ENCODE measurements at places on chromosomes 11 and 22.
A peak's percentile ranks its signal among the peaks of the same experiment; 100 is the strongest.

DNA sequence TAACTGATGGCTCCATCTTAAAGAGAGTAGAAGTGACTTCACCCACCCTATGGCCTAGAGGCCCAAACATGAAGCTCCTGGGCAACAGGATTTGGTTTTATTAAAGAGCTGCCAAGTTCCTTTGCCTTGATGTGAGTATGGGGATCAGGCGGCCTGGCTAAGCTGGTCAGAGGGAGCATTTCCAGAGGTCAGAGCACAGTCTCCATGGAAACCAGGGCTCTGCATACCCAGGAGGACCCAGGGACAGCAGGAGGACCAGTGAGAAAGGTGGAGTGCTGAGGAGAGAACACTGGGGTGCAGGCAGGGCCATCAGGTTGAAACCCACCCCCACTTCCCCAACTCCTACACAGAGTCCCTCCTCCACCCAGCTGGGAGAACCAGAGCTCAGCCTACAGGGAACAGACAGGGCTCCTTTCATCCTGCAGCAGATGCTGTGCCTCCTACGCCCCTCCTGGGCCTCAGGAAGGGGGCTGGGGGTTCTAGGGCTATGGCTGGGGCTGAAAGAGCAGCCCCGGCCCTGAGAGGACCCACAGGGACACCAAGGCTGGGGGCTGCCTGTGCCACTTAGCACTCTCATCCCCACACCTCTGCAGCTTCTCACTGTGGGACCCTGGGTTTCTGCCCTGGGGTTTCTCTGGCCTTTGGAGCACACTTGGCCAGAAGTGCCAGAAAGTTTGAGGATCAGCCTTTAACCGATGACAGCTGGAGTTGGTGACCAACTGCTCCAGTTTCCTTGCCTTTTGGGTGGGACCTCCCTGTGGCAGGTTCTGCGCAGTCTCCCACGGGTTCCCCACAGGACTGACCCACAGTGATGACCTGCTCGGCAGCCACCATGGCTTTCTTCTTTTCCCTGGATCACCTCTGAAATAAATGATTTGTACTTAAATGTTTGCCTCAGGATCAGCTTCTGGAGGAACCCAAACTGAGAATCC, 13.8 kb upstream of the P2RY6 start:
- DNase-seq, result no peak

GRCh38 chr22:44405661-44406060, 92.4 kb downstream of the RTL6 start:
- DNase-seq, result no peak

GRCh38 chr11:65615950-65616574, 486 bp downstream of the PCNX3 start:
- no peak for DNase-seq

DNA sequence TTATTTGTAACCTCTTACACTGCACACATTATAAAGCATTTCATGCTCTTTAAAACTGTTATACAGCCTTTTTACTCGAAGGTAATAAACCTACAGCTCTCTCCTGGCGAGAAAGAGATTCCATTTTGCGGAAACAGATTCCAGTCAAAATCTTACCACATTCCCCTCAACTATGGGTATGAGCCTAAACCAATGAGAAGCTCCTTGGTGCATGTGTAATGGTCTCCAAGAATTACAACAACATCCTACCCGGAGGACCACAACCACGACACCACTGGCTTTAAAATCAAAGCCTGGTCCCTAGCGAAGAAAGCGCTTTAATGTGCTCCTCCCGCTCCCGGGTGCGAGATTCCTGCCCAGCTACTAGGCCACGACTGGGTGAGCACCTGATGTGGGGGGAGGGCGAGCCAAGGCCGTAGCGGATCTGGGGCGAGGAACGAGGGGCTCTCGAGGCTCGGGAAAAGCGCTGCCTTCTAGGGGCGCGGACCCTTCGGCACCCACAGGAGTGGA, 821 bp downstream of the CELF1 start:
- DNase-seq, result peak; percentile 14

DNA sequence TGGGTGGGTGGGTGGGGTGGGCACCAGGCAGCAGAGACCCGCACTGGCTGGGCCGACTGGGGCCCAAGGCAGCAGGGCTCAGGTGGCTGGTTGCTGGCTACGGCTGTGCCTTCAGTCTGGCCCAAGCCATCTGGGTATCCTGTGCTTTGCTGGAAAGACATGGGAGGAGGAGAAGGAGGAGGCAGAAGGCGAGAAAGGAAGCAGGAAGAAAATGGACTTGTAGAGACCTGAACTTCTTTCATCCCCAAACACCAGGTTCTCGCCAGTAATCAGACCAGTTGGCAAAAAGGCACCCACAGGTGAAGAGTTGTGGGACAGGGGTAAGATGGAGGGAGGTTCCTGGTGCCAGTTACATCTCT, 78.8 kb downstream of the IGLL1 start:
- no peak for DNase-seq

- no peak for DNase-seq
Measured at GRCh38 chr11:86630229-86630981, 42.0 kb downstream of the ME3 start.

GRCh38 chr11:62217191-62217748, 8.8 kb downstream of the SCGB2A1 start:
- DNase-seq, result no peak

- DNase-seq, result no peak
Measured at GRCh38 chr11:29317694-29318093, 699.1 kb downstream of the KCNA4 start.

GRCh38 chr11:128695539-128696221, 1.8 kb downstream of the FLI1 start:
- no peak for DNase-seq

- no peak for DNase-seq
Measured at GRCh38 chr22:37797874-37798500, 9.7 kb upstream of the GCAT start.

DNA sequence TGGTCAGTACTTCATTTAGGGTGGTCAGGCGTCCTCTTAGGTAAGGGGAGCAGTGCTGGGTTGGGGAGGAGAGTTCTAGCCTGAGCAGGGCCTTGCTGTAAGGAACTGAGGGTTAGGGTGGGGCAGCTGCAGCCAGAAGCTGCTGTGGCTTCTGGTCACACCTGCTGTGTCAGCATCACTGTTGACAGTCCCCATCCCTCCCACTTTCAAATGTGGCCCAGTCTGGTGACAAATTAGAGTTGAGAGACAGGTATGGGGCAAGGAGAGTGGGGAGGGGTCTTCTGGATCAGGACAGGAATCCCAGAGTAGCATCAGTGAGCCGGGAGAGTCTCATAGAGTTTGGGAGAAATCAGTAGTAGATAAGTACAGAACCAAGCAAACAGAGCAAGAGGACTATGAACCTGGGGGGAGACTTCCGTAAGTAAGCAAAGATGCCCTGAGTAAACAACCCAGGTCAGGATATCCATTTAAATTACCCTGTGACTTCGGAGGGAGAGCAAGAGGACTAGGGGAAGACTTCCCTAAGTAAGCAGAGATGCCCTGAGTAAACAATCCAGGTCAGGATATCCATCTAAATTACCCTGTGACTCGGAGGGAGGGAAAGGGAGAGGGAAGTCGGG, 53.7 kb downstream of the PPP6R2 start:
- DNase-seq, result no peak

DNA sequence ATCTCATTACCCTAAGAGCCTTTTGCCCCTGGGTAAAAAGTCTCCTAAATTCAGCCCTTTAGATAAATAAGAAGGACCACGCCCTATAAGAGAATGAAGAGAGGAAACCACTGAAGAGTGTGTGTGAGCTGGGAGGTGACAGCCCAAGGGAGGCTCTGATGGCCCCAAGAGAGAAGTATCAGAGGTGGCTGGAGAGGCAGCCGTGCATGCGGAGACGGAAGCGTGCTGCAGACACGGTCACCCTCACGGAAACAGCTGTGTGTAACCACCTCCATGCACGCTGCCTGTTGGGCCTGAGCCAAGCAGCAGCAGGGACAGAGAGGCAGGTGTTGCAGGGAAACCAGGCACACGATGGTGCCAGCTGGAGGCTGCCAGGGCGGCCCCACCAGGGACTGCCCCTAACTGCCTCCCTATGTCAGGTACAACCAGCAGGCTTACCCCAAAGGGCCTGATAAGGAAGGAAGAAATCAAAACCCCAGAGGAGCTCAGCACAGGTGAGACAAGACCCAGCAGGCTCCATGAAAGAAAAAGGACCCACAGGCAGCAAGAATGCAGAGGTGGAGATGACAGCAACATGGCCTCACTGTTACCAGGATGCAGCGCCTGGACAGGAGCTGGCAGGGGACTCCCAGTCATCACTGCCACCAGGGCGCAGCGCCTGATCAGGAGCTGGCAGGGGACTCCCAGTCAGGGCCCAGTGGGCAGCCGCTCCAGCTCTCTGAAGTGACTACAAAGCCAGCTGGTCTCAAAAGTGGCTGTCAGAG, 7.8 kb downstream of the LARGE2 start:
- no peak for DNase-seq

DNA sequence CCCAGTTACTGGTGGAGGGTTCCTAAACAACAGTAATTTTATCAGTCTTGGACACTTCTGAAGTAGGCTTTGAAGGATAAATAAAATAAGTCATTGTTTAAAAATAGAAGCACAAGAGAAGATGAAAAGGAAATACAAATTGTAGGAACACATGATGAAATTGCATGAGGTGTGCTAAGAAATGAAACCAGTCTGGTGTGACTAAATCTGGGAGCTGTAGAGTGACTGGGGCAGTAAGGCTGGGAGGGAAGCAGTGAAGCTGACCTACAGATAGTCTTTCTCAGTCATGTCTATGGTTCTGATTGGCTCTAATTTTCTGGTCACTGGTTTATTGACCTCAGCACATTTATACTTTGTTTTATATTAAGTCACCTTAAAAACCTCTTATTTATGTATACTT, 139.1 kb downstream of the SLC17A6 start:
- no peak for DNase-seq

DNA sequence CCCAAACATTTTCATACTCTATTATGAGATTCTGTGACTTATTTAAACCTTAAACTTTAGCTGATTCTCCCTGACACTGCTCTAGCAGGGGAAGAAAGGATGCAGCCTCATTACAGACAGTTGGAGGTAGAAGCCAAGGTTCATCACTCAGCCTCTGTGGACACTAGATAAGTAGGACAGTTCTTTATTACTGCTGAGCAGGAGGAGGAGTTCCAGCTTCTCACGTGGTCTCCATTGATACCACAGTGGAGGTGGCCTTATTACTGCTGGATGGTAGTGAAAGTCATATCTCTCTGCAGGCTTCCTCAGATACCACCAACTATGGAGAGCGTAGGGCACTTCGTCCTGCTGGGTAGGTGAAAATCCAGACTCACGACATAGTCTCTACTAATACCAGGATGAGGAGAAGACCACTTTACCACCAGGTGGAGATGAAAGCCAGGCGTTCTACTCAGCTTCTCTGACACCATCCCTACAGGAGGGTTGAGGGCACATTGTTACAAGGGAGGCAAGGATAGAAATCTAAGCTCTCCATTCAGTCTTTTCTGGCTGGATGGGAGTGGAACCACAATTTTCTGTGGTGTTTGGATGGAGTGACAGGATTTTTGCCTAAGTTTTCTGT, 13.1 kb upstream of the ANGPTL5 start:
- no peak for DNase-seq

- no peak for DNase-seq
Measured at GRCh38 chr11:64034411-64034811, 1.3 kb upstream of the FLRT1 start.

DNA sequence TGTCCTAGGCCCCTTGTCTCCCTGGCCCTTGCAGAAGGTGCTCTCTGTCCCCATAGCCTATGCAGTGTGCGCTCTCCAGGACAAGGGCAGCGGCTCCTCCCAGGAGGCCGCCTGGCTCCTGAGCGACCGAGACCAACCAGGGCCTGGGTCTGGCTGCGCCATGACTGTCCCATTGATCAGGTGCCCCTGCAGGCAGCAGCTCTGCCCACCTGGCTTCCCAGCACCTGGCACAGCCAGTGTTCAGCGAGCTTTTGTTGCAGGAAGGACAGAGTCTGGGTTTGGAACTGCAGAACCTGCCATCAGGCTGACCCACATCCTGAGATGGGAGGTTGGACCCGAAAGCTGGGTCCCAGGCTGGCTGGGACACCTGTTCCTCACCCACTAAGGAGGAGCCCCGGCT, 1001.1 kb downstream of the BRD1 start:
- DNase-seq, result no peak

- DNase-seq, result no peak
Measured at GRCh38 chr22:20591295-20591645, 83.9 kb downstream of the MED15 start.

DNA sequence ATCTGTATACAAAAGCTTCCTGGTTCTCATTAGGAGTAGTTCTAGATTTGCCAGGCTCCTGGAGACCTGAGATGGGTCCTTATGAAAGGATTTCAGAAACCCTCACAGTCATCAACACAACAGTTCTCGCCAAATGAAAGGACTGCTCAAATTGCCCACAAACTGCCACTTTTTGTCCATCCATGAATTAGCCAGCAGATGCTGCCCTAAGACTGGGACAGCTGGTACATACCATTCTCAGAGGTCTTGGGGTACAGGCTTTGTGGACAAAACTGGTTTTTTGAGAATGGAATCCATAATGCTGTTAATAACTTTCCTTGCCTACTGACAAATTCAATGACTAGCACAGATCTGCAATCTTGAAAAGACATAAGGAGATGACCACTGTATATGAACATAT, 23.4 kb upstream of the BDNF start:
- no peak for DNase-seq

GRCh38 chr11:7515447-7515886, 1.7 kb downstream of the PPFIBP2 start:
- no peak for DNase-seq

DNA sequence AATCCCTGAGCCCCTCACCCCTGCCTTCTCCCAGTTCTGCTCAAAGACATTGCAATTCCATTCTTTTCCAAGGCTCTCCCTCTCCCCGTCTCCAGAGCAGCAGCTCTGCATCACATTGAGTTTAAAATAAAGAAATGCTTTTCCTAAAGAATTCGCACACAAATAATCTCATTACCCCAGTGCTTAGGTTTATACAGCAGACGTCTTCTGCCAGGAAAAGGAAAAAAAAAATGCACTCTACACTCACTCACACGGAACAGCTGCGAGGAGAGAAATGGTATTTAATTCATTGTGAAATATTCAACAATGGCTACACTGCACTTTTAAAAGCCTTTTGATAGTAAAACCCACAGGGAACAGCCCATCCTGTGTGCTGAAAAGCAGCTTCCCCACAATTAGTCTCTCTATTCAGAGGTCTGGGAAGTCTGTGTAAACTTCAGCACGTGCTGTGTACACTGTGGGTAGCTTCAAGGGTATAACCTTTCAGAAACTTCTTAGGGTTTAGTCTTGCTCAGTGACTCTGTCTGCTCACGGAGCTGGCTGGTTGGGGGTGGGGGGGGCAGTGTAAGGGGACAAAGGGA, 42.8 kb downstream of the ETS1 start:
- peak; percentile 42 for DNase-seq

GRCh38 chr22:25548866-25549464, 15.5 kb upstream of the GRK3 start:
- no peak for DNase-seq

DNA sequence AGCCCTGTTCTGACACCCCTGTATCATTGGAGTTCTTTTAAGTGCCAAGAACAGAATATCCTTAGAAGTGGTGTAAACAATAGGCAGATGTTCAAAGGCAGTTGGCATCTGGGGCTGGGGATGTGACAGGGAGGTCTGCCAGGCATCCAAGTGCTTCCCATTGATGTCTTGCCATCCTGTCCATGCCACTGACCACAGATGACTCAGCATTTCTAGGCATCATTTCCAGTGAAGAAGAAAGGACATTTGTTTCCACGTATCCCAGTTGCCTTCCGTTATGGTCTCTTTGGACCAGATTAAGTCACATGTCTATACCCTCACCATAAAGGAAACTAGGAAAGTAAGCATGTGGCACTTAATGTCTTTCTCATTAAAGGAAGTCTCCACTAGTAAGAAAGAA, 76.7 kb upstream of the BARX2 start:
- no peak for DNase-seq
